ENCODE measurements at places on chromosomes 4 and X.

GRCh38 chr4:76028350-76028765 is 5.1 kb upstream of the CXCL10 start:
- no peak for DNase-seq

- DNase-seq, result no peak
These were observed 192.7 kb upstream of the LEF1 start for GRCh38 chr4:108361446-108361820.

DNA sequence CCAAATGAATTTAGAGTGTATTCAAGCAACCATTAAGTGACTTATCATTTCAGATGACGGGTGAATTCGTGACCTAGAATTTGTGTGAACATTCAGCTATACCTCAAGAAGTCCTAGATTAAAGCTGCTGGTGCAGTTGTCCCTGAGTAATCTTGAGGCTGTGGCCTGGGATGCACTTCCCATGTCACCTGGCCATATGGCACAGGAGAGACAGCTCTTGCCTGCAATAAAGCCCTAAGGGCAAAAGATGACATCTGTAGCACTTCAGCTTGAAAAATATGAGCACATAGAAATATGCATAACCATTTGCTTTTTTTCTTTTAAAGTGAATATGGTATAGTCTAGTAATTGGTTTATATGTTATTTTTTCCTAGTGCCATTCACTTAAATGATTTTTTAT is 125.8 kb downstream of the FHDC1 start:
- no peak for DNase-seq

DNA sequence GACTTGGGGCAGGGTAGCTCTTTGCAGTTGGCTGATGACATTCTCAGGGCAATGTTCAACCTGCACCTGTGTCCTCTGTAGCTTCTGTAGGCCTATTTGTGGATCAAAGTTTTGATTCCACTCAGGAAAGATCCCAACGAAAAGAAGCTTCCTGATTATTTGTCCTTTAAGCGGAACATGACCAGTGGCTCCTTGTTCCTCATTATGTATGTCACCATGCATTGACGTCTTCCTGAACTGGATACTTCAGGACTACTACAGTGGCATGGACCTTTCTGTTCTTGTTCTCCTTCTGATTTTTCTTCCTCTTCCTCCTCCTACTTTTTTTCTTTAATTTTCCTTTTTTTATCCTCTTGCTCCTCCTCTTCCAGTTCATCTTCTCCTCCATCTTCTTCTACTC is 62.4 kb downstream of the NBDY start:
- no peak for DNase-seq

- DNase-seq, result no peak
These were observed 25.5 kb downstream of the MID2 start for GRCh38 chrX:107851215-107851614.

DNA sequence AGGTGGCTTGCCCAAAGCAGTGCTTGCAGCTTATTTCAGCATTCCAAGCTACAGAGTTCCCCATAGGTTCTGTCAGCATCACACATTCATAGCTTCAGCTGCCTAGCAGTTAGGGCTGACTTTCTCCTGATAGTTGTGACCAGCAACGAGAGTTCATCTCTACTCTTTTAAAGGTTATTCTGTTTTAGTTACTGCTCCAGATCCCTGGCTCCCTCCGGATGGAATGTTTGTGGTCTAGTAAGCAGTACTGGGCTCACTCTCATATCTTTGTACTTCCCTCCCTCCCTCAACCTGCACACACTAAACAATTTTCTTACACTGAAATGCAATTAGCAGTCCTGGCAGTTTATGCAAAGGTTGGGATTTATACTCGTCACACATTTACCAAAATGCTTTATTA is 43.9 kb downstream of the PTTG2 start:
- no peak for DNase-seq

- no peak for DNase-seq
These were observed 90.5 kb upstream of the ZNF827 start for GRCh38 chr4:146029147-146029546.

DNA sequence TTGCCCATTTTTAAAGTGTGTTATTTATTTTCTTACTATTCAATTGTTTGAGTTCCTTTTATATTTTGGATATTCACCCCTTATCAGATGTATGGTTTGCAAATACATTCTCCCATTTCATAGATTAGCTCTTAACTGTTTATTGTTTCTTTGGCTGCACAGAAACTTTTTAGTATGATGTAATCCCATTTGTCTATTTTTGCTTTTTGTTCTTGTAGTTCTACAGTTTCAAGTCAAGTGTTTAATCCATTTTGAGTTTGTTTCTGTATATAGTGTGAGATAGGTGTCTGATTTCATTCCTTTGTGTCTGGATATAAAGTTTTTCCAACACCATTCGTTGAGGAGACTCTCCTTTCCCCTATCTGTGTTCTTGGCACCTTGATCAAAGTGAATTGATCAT is 97.4 kb upstream of the CAMK2D start:
- DNase-seq, result no peak

DNA sequence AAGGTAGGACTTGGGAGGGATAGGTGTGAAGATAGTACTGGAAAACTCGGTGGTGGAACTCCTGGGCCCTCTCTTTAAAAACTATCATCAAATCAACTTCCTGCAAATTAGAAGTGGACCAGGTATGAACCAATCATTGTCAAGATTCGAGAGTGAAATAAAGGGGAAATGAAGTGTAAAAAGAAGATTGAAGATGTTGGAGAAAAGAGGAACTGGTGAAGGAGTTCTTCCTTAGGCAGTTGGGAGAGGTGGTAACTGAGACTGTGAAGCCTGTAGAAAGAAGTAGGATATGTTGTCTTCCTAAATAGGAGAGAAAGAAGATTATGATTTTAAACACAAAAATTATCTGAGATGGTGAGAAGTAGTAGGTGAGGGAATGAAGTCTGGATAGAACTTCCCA is 212.2 kb downstream of the PPP1R2C start:
- DNase-seq, result no peak

GRCh38 chr4:179272282-179272681 is 1830.0 kb upstream of the AGA start:
- DNase-seq, result no peak

GRCh38 chr4:40769266-40769665 is 19.5 kb downstream of the NSUN7 start:
- no peak for DNase-seq
